ENCODE measurements at places on chromosomes 4 and X.

- DNase-seq: no peak
These were observed 1.0 kb upstream of the TLR1 start for GRCh38 chr4:38805530-38806145.

GRCh38 chr4:113899271-113900070, 80.0 kb downstream of the ARSJ start:
- no peak for DNase-seq

GRCh38 chr4:121018543-121018942, 53.8 kb downstream of the NDNF start:
- no peak for DNase-seq

GRCh38 chr4:163447481-163447880, 26.1 kb downstream of the TKTL2 start:
- no peak for DNase-seq

- DNase-seq: no peak
These were observed 61.9 kb downstream of the COX18 start for GRCh38 chr4:73007526-73008100.

- DNase-seq: no peak
These were observed 64.6 kb downstream of the CNKSR2 start for GRCh38 chrX:21438792-21439191.

DNA sequence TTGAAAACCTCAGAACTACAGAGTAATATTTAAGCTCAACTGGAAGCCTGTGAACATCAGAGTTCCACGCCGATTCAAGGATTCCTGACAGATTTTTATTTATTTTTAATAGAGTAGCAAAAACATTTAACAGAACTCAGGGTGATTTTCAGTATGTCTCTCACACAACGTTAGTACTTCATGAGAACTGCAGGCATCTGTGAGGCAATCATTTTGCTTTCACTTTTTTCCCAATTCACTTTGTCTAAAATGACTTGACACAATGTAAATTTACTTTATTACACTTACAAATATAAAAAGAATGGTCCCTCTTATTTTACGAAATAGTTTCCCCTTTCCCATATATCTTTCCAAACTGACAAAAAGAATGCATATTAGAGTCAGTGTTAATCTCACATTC, 869.5 kb upstream of the EPHA5 start:
- no peak for DNase-seq

DNA sequence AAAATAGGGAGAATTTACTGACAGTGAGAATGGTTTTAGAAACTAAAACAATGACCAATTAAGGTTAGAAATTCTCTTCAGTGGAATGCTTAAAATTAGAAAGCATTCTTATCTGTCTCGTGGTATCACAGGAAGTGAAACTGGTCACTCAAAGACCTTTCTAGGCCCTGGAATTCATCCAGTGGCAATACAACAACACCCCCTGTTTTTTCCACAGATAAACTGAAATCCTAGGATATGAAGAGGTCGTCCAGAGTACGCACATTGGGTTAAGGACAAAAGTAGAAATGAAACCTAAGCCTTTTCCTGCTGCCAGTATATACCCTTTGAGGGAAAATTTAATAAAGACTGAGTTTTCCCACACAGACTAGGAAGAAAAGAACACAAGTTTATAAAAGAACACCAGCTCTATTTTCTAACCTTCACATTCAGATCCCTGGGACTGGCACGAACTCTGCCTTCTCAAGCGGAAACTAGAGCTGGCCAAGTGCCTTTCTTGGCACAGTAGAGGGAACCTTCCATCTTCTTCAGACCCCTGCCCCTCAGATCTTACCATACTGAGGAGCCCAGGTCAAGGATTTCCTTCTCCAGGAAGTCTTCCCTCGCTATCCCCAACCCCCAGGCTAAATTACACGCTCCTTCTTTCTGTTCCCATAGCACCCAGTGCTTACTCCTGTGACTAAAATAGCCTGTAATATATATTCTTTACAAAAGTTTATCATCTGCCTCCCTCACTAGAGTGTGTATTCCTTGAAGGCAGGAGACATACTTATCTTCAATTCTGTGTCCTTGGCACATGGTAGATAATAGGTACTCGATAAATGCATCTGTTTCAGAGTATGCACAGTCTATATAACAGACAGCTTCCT, 16.9 kb downstream of the LHFPL1 start:
- DNase-seq: no peak

GRCh38 chrX:138917781-138918180, 206.3 kb upstream of the FGF13 start:
- DNase-seq: no peak

DNA sequence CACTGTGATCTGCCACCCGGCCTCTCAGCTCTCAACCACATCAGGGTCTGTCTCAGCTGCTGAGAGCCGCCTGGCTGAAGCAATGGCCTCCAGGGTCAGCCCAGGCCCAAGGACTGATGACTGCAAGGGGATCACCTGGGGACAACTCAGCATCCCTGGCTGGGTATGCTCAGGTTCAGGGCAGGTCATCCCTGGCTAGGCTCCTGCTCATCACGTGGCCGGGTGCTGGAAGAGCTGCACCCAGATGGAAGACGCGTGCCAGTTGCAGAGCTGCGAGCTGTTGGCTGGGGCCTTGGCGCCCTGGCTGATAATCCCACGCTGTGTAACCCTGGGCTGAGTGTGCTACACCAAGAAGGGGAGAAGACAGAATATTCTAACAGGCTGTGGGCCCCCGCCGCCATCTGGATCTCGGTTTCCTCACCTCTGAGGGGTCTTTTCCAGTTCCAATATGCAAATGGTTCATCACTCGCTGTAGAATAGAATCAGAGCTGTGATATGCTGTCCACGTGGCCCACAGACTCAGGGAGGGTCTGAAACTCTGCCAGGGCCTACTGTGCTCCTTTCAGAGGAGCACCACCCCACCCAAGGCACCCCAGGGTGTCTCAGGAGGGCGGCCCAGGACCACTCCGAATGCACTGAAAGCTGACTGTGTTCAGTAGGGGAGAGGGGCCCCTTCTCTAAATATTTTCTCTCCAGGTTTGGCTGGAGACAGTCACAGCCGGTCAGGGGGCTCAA, 338.8 kb downstream of the BCOR start:
- no peak for DNase-seq

GRCh38 chr4:48804584-48805301, 24.7 kb upstream of the FRYL start:
- DNase-seq: no peak

GRCh38 chr4:67437974-67438713, 107.2 kb downstream of the CENPC start:
- DNase-seq: no peak

DNA sequence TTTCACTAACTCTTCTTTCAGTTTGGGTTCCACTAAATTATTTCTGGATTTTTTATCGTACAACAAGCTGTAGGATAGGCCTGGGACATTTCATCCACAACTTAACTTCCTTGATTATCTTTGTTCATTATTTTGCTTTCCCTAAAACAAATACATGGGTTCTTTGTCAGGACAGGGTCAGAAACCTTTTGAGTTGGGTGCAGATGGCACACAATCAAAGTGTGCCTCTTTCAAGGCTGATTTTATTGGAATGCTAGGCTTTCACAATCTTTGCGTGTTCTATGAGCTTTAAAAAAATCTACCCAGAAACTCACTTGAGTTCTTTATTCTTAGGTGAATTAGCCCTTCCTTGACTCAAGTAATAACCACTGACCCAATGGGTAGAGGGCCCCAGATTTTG, 348.4 kb downstream of the FAM47B start:
- no peak for DNase-seq

DNA sequence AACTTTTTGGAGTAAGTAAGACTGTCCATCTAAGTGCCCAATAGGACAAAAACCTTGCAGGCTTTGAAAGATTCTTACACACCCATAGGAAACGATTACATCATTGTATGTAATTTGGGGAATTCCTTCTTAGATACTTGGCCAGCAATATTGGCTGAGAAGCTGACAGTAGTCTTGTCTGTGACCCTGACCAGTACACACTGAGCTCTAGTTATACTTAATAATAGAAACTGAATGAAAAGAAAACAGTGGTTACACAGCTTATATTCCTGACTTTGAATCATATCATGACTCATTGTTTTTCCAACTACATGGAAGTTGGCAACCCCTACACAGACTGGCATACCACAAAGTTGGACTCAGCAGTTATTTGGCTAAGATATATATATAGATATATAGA, 7.1 kb upstream of the TLR2 start:
- DNase-seq: no peak

DNA sequence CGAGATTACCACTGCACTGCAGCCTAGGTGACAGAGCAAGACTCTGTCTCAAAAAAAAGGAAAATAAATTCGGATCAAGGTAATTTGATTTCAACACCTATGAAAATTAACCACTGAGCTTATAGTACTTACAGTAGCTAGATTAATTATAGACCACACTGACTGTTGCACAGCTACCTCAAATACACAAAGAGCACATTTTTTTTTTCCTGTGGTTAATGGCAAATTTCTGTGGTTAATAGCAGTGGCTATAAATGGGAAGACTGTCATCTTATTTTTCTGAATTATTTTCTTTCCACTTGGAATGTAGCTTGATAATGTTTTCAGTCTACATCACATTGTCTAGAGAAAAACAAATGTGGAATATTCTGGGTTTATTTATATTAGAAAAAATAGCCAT, 1661.6 kb upstream of the PCDH7 start:
- DNase-seq: no peak

- no peak for DNase-seq
These were observed 10.3 kb downstream of the RTL5 start for GRCh38 chrX:72121383-72121782.

- DNase-seq: no peak
These were observed 656.9 kb upstream of the CPEB2 start for GRCh38 chr4:14345356-14345775.

- DNase-seq: no peak
These were observed 34.7 kb downstream of the DCHS2 start for GRCh38 chr4:154456889-154457288.

- no peak for DNase-seq
These were observed 1672.7 kb upstream of the PCDH7 start for GRCh38 chr4:29047341-29048041.

DNA sequence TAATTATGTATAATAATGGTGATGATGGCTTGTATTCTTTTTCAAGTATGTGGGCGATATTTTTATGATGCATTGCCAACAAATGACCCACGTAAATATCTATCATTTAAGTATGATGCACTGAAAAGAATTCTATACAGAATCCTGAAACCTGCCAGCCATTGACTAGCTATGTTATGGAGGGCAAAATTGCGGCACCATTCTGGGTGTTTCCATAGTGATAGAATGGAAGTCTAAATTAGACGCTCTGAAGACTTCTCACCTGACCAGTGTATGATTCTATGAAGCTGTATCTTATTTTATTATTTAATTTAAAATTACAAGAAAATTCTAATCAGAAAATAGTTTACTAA, 677 bp upstream of the CENPC start:
- no peak for DNase-seq

GRCh38 chrX:22136711-22137110, 104.6 kb downstream of the PHEX start:
- DNase-seq: no peak

GRCh38 chr4:38224850-38225249, 264.7 kb downstream of the PTTG2 start:
- DNase-seq: no peak

DNA sequence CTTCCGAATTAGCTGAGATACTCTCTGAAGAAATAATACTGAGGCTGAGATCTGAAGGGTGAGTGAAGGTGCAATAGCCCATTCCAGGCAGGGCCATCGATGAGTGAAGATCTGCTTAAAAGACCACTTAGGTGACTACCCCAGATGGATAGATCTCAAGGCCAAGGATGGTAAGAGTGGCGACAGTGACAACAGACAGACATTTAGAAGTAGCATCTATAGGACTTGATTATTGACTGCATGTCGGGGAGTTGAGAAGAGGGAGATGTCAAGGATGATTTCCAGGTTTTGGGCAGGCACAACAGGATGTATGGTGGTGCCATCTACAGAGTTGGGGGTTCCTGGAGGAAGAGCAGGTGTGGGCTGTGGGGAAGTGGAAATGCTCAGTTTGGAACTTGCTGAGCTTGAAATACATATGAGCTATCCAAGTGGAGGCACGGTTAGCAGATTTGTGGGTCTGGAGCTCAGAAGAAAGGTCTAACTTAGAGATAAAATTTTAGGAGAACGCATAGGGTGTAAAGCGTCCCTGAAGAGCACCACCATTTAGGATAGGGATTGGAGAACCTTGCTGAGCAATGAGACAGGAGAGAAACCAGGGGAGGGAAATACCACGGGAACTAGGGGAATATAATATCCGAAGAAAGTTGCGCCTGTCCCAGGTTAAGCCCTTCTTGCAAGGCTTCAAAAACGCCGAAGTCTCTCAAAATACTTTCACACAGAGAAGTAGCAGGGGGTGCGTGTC, 688 bp downstream of the UFSP2 start:
- DNase-seq: no peak

GRCh38 chr4:2442175-2442993, 23.6 kb downstream of the CFAP99 start:
- DNase-seq: no peak

GRCh38 chr4:108337923-108338322, 169.2 kb upstream of the LEF1 start:
- no peak for DNase-seq

- no peak for DNase-seq
These were observed 191.0 kb upstream of the POF1B start for GRCh38 chrX:85570496-85570895.

- DNase-seq: peak; percentile 58
These were observed at the start of gene MAP7D3 for GRCh38 chrX:136251041-136251991. Gene MAP7D3, minus strand, starts transcription at chrX:136251400. Its CDS starts 42 bp downstream, at chrX:136251358.

DNA sequence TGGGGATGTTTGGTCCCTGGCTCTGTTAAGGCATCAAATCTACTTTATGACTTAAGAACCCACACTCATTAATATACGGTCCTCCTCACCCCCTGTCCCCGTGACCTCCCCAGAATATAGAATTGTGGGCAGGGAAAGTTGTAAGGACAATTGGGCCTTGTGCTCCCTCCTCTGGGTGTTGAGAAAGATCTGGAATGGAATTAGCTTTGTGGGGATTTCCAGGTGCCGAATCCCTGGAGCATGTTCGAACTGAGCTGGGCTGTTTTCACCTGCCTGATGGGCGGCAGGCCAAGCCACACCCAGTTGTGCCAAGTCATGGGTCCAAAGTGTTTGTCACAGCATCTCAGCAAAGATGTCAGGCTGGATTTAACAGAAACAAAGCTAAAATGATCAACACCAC, 349.3 kb upstream of the KLF3 start:
- no peak for DNase-seq

- DNase-seq: no peak
These were observed 124.5 kb upstream of the NEIL3 start for GRCh38 chr4:177185151-177185550.
